IPS DF 19.7 (cell line): ENCODE measurements at places on chromosomes 12 and 14.

- no peak for DNase-seq
Observed at GRCh38 chr14:68655021-68655831, 137.6 kb downstream of the ZFP36L1 start.

DNA sequence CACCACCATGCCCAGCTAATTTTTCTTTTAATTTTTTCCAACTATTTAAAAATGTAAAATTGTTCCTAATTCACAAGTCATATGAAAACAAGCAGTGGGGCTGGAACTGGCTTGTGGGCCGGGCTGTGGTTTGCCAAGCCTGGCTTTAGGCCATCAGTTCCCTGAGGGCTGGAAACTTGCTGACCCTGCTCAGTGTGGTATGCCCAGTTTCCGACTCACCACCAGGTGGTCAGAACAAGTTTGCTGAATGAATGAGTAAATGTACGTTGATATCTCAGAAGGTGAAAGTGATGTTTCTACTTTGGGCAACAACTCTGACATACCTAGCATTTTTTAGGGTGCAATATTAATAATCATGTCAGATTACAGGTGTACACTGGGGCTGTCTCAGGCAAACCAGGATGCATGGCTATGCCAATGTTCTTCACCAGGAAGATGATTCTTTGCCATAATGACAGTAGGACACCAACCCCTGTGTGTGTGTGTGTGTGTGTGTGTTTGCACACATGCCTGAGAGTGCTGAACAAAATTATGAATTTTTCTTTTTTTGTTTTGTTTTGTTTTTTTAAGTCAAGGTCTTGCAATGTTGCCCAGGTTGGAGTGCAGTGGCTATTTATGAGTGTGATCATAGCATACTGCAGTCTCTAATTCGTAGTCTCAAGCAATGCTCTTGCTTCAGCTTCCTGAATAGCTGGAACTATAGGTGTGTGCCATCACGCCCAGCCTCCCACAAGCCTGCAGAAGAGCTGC lies 106.1 kb downstream of the PTPN11 start:
- no peak for DNase-seq

- DNase-seq: peak; percentile 35
Observed at GRCh38 chr12:79512068-79512467, 178.7 kb downstream of the PAWR start.

DNA sequence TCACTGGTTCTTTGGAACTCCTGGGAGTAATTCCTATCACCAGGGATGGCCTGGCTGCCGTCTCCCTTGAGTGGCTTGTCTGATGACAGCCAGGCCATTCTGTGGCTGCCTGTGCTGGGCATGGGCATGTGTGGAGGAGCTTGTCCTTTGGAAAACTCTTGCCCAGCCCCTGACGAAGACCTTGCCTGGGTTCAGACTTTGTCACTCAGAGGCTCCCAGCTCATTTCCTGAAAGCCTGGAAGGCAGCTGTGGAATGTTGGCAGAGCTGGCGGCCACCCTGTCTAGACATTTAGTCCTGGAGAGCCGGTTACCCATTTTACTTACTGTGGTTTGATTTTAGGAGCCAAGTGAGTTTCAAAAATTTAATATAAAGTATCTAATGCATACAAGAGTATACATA lies 34.0 kb downstream of the TUNAR start:
- DNase-seq: no peak

DNA sequence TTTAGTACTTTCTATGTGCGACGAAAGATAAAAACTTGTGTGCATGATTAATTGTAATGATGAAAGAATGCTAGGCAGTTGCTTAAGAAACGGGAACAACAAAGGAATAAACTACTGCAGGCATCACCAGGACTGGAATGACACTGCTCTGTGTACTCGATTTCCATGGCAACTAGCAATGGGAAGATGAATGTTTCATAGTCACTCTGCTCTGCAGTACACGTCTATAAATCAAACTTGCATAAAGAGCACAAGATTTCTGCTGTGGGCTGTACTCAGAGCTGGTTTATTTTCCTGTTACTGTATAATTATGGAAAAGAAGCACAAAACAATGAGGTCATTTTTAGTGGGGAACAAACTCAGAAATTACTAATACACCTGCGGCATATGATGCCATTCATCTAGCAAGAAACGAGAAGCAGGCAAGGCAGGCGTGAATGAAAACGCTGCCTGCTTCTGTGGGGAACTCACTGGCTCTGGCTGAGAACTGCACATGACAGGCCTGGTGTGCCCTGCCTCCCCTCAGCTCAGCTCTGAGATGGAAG lies 41.8 kb downstream of the EFCAB11 start:
- DNase-seq: no peak

- DNase-seq: no peak
Observed at GRCh38 chr12:93214523-93215289, 163.0 kb upstream of the NUDT4 start.

DNA sequence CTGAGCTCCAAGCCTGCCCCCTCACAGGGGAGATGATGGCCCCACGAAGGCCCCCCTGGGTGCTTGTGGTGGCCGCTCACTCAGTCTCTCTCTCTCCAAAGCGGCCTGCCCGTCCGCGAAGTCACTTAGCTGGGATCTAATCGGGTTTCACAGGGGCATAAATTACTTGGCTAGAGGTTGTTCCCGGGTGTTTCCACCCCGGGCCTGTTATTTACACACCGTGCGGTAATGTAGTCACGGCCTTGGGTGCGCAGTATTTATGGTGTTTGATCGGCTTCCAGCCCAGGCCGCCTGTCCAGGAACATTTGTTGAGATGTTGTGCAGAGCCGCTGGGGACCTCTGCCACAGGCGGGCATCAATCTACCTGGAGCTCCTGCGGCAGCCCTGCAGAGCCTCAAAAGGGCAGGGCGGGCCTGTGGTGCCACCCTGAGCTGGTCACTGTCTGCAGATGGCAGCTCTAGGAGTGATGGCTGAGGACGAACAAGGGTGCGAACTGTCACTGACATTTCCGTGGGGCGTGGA lies 91.2 kb downstream of the KIF26A start:
- DNase-seq: no peak

DNA sequence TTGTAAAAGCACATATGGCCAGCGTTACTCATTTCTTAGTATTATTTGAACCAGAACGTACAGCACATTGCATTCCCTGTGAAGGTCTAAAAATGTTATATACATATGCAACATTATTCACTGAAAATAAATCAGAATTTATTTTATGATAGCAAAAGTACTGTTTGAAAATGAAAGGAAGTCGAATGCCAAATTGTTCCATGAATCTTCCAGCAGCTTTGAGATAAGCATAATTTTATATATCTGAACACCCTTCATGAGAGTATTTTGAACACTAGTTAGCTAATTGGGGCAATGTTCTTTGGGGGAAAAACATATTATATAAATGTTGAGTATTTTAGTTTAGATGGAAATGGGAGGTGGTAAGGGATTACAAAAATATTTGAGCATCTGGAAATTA lies 300.7 kb upstream of the SYT1 start:
- DNase-seq: no peak

DNA sequence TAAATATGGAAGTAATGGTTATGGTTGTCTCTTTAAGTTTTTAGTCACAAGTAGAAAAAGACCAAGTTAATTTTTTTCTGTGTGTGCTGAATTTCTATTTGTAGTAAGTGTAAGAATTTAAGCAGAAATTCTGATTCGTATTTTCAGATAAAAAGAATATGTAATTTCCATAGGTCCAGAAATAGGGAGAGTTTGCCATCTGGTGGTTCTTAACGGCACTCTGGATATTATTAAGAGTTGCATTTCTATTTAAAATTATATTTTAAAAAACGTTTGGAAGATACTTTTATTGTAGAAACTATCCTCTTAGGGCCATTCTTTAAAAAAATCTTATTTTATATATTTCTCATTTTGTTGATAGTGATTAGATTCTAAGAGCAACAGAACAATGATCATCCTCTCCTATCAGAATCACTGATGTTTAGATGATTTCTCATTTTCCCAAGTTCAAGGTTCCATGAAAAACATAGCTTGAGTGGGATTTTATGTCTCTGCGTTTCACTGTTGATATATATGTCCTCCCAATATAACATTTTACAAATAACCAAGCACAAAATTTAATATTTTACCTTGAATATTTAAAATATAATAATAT lies 88.3 kb downstream of the LRRK2 start:
- DNase-seq: no peak

DNA sequence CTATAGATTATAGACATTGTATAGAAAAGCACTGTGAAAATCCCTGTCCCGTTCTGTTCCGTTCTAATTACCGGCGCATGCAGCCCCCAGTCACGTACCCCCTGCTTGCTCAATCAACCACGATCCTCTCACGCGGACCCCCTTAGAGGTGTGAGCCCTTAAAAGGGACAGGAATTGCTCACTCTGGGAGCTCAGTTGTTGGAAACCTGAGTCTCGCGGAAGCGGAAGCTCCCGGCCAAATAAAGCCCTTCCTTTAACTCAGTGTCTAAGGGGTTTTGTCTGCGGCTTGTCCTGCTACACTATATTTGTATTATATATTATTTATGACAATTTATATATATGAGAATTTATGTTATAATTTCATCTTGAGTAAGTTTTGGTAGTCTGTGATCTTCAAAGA lies 213.6 kb upstream of the AMIGO2 start:
- DNase-seq: no peak

DNA sequence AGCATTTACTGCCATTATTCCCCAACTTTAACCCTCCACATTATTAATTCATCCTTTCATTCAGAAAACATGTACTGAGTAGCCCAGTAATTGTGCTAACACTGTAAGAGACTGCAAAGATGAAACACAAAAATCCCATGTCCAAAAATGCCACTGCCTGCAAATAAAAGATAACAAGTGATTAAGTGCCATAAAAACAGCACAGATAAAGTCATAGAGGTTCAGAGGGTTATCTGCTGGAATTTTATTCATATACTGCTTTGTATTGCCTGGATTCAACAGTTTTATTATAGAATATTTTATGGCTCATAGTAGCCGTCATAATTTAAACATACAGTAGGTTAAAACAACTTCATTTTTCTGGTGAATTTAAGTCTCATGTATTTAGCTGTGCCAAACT lies 177.9 kb downstream of the KICS2 start:
- no peak for DNase-seq

GRCh38 chr12:76402259-76402658 lies 54.0 kb upstream of the BBS10 start:
- DNase-seq: no peak

DNA sequence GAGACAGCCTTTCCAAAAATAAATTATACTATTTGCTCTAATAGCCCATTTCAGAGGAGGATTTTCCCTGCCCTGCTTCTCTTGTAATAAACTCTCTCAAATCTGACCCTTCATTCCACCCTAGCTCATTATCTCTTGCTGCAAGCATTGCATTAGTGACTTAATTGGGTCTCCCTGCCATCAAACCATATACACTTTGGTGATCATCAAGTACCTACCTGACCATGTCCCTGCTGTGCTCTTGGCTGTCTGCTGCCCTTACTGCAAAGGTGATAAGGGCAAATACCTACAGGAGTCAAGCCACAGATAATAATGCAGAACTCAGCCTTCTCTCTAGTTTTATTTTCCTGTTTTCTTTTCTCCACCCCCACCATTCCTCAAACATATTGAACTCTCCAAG lies 88.4 kb downstream of the LIN7A start:
- DNase-seq: no peak

DNA sequence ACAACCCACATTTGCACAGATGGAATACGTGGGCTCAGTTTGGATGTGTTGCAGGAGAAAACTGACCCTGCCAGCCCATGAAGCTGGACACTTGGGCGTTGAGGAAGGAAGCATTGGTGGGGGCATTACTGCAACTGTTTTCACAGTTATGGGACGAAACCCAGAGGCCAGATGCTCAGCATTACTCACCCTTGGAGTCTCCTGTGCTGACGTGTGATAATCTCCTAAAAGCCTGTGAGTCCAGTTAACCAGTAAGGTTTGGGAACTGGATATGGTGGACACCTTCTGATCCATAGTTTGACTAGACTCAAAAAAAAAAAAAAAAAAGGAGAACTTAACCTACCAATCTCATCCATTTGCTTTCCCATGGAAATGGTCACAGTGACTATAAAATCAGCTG lies 52.8 kb upstream of the EGLN3 start:
- DNase-seq: no peak

- no peak for DNase-seq
Observed at GRCh38 chr12:108815369-108815768, 42.0 kb downstream of the SSH1 start.

GRCh38 chr14:56422703-56423213 lies 156.8 kb upstream of the TMEM260 start:
- peak; percentile 9 for DNase-seq

GRCh38 chr12:131628023-131628740 lies 82.7 kb upstream of the SFSWAP start:
- no peak for DNase-seq

DNA sequence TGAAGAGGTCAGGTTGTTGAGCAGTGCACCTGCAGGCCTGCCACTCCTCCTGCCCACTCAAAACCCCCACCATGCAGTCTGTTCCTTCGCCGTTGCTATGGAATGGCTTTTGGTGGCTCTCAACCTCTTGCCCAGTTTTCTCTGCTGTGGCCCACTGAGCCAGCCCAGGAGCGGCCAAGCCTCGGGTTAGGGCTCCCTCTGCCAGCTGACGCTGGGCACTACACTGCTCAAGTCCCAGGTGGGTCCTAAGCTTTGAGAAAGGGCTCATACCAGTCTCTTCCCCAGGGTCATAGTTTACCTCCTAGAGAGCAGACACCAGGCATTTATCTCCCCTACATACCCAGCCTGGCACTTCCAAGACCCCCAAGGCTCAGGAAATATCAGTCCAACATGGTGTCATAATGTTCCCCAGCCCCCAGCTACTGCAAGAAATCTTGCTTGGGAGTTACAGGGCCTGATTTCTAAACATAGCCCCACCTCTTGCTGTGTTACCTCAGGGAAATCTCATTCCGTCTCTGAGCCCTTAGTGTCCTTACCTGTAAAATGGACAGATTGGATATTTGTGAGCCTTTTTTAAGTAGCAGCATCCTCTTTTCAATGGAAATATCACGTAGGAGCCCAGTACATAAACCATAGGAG lies 59.4 kb downstream of the TSPAN11 start:
- DNase-seq: no peak

GRCh38 chr14:98269533-98269932 lies 1002.5 kb downstream of the BCL11B start:
- DNase-seq: no peak

- no peak for DNase-seq
Observed at GRCh38 chr14:73339846-73340595, 102.7 kb downstream of the PAPLN start.

- no peak for DNase-seq
Observed at GRCh38 chr14:71438684-71439083, 493.5 kb upstream of the RGS6 start.

- no peak for DNase-seq
Observed at GRCh38 chr12:25701290-25701689, 148.2 kb upstream of the LMNTD1 start.

- DNase-seq: no peak
Observed at GRCh38 chr14:106518054-106518943, 991.9 kb downstream of the TMEM121 start.

DNA sequence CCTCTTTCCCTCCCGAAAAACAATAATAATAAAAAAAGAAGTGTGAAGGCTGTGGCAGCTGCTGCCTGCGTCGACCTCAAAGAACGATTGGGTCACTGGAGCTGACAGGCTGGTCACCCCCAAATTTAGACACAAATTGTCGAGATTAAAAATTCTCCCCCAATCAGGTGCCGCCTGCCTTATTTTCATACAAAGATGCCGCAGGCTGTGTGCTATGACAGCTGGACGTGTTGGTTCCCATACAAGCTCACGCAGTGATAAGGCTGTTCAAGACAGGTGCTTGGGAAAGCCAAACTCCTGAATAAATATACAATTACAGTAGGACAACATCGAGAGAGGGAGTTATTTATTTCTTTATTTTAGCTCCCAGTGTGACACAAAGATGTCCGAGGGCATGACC lies 1041.8 kb downstream of the VRK1 start:
- no peak for DNase-seq

GRCh38 chr12:6322352-6322751 lies 11.9 kb downstream of the PLEKHG6 start:
- no peak for DNase-seq

- DNase-seq: no peak
Observed at GRCh38 chr14:40119765-40120164, 687.5 kb upstream of the FBXO33 start.
